ENCODE measurements at places on chromosomes 7 and 10.

- no peak for DNase-seq
Observed at GRCh38 chr10:80144067-80144695, 11.7 kb downstream of the PLAC9 start.

DNA sequence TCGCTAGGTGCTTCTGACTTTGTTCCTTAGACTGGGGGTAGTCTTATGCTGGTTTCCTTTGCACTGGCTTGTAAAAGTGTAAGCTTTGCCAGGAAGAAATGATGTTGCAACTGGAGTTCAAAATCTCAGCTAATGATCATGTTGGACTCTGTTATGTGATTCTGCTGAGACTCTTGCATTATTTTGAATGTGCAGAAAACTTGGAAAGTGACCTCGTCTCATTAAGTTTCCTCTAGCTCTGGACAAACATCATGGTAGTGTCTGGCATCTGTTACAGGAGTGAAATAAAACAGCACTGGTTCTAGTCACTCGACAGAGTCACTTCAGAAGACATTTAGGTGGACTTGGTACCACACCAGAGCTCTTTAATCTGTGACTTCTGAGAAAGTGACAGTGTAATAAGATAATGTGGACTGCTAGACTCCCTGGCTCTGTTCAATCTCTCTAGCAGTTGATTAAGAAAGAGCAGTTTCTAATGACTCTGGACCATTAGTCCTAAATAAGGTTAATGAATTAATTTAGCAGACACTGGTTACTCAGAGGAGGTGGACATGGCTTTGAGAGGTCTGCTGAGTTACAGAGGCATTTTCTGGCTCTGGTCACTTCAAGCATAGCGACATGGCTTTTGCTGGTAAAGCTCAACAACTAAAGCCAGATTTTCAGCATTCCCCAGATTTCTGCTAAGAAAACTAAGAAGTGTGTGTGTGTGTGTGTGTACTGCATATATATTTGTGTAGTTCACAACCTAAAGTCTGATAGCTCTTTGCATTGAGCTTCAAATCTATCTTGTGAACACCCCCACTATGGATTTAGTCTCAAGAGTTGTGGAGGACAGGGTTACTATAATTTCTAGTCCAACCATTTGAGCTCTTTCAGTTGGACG, 2.0 kb downstream of the NRP1 start:
- no peak for DNase-seq

DNA sequence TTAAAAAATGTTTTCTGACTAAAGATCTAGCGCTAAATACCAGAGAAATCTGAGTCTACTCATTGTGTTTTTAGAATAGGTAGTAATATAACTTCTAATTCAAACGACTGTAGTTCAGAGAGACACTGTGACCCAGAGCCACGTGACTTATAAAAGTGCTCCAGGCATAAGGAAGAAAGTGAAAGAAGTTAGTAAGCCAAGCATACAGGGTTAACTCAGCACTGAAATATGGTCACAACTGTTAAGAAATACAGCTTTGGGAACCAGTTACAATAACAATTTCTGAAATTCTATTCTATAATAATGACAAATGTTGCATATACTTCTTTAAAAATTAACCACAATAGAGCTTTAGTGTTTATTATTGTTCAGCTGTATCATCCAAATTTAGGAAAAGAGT, 119.1 kb downstream of the TFEC start:
- DNase-seq = no peak

DNA sequence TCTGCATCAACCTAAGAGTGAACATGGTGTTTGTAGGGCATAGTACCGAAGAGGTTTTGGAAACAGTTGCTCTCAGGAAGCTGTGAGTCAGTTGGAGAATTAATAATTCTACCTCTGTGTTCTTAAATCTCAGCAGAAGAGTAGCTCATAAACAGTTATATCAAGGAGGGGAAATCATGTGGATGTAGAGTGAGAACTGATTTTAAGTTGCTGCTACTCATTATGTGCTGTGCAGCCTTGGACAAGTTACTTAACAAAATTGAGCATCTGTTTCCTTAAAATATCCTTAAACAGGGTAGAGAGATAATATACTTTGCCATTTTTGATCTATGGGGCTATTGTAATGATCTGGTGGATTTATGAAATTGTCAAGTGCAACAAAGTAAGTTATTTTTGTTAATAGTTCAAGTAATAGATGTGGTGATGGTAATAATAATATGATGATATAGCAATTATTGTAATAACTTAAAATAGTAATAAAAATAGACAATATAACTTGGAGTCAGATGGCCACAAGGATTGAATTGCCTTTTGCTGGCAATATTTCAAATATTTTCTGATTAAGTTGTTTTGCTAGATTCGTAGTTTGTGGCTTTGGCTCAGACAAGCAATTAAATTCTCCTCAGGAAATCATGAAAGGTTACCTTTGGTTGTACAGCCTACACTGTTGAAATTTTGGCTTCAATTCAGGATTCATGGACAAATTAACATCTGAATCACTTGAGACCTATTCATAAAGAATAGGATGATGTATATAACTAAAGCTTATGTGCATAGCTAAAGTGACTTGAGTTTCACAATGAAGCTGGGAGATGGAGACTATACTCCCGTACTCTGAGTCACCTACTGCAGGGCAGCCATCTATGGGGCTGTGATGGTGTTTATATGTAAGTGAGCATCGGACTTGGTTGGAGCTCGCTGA, 228.5 kb downstream of the CDK14 start:
- no peak for DNase-seq

GRCh38 chr7:110454713-110455112, 636.2 kb upstream of the LRRN3 start:
- DNase-seq = no peak

DNA sequence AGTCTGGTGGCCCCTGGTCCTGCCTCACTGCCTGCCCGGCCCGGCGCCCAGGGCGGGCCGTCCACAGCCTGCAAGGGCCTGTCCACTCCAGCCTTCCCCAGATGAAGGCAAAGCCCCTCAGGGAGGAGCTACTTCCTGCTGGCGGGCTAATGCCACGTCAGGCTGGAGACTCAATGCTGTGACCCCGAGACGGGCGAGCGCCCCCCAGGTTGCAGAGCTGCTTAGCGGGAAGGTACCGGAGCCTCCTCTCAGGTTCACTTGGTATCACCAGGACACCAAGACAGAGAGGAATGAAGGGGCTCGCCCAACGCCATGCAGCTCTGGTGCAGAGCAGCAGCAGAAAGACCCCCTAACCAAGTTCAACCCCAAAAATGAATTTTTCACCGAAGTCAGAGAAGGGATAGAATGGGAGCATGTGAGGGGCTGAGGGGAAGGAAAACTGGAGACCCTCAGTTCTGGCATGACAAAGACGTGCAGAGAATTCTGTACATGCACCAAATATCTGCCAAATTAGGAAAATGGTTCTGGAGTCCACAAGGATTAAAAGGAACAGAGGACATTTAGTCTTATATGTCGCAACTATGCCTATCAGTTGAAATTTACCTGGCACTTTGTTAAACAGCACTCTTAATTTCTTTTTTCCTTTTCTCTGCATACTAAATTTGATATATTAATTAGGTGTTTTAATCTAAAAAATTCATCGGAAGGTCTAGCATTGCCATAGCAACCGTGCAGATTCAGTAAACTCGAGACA, 2.8 kb downstream of the STK32C start:
- DNase-seq = no peak

DNA sequence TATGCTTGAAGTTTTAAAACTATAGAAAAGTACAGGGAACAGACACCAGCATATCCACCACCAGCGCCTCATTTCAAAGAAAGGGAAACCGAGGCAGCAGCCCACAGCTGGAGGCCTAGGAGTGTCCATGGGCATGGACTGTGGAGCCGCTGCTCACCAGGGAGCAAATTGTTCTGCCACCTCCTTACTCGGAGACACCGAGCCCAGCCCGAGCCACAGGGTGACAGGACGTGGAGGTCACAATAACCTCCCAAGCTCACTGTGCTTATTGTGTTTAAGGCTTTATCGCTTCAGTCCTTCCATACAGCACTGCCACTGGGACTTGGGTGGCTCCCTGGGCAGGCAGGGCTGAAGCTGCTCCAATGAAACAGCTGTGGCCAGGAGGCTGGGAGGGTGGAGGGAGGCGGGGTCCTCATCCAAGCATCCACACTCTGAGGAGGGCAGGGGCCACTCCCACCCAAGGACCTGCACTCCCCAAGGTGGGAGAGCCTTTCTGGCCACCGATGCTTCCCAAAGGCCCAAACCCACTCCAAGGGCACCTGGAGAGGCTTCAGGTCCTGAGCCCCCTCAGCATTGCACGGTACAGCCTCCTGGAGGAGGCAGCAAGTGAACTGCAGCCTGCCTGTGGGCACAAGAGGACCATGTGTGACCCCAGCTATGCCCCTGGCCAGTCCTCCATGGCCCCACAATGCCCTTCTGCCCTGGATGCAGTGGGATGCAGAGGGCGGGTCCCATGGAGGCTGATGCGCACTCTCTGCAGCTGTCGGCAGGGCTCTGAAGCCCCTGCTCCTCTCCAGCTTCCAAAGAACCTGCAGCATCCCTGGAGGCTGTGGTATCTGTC, 38.7 kb upstream of the RET start:
- DNase-seq = no peak

DNA sequence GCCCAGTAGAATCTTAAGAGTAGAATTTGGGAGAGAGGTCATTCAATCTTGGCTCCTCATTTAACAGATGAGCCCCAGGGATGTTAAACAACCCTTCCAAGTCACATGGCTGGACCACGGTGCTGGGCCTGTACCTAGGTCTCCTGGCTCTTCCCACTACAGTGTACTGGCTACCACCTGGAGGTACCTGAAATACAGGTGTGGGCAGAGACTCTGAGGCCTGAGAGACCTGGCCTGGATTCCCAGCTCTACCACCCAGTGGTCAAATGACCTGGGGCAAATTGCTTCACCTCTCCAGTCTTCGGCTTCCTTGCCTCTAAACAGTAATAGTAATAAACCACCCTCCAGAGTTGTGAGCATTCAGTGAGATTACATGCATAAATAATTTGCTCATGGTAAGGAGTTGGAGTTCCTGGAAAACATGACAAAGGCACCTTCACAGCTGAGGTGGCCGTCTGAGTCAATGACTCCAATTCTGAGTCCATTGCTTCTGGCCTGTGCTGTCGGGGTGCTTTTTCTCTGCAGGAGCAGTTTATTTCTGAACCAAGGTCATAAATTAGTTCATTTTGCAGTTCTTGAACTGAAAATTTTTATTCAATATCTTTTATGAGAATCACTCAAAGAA, 2.7 kb downstream of the GOT1 start:
- DNase-seq = no peak

- no peak for DNase-seq
Observed at GRCh38 chr10:70038923-70039322, 13.7 kb upstream of the MACROH2A2 start.

GRCh38 chr7:151864081-151864480, 12.8 kb downstream of the PRKAG2 start:
- no peak for DNase-seq

DNA sequence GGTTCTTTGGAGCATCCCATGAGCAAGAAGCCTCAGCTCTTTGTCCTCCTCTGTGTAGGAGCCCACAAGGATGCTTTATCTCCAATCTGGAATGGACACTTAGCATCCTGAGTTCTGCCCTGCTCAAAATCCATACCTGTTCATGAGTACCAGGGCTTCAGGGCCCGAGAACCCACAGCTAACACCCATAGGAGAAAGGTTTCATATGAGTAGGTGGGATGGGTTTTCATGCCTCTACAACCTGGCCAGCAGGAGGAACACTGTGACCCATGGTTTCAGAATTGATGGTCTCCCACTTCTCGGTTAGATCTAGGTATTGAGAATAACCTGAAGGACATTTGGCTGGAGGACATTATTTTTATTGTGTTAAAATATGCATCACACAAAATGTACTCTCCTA, 57.8 kb downstream of the TBXAS1 start:
- no peak for DNase-seq

DNA sequence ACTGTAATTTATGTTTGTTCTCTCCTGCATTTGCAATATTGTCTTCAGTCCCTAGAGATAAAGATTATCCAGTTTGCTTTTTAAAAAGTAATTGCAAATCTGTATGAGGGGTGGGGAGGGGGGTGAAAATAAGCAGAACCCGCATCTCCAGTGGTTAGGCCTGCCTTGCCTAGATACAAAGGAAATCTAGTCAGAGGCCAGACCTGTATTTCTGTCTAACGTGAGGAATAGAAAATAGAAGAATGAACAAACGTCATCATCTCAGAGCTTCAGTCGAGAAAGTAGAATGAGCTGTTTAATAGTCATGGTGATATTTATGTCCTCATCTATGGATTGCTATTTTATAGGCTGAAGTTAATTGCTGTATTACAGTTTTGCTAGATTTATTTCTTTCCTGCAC, 284.2 kb downstream of the BICC1 start:
- no peak for DNase-seq

- DNase-seq = no peak
Observed at GRCh38 chr7:50455658-50456057, 5.5 kb upstream of the FIGNL1 start.

GRCh38 chr10:14123139-14123538, 207.6 kb downstream of the FRMD4A start:
- no peak for DNase-seq

GRCh38 chr7:55526770-55527169, 45.5 kb downstream of the VOPP1 start:
- DNase-seq = no peak

DNA sequence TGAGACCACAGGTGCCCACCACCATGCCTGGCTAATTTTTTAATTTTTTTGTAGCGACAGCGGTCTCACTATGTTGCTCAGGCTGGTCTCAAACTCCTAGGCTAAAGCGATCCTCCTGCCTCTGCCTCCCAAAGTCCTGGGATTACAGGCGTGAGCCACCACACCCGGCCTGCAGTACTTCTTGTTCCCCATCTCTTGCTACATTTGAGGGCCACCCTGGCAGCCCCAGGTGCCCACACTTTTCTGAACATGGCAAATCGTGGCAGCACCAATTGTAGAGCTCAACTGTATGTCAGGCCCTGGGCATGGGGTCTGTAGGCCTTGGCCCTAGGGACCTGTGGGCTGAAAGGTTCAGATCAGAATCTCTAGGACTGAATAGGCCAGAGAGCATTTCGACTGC, 25.1 kb upstream of the LIMK1 start:
- DNase-seq = no peak

GRCh38 chr10:80421707-80422536, 13.6 kb downstream of the PRXL2A start:
- DNase-seq = no peak

- peak; percentile 22 for DNase-seq
Observed at GRCh38 chr7:131501422-131501821, 55.0 kb downstream of the PODXL start.

DNA sequence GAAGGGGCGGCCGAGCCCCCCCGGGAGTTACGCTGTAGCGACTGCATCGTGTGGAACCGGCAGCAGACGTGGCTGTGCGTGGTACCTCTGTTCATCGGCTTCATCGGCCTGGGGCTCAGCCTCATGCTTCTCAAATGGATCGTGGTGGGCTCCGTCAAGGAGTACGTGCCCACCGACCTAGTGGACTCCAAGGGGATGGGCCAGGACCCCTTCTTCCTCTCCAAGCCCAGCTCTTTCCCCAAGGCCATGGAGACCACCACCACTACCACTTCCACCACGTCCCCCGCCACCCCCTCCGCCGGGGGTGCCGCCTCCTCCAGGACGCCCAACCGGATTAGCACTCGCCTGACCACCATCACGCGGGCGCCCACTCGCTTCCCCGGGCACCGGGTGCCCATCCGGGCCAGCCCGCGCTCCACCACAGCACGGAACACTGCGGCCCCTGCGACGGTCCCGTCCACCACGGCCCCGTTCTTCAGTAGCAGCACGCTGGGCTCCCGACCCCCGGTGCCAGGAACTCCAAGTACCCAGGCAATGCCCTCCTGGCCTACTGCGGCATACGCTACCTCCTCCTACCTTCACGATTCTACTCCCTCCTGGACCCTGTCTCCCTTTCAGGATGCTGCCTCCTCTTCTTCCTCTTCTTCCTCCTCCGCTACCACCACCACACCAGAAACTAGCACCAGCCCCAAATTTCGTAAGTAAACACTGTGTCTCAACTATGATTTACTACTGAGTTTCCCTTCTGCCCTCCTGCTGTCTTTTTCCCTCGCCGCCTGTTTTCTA, 666 bp downstream of the NRG3 start:
- no peak for DNase-seq
